Activated T-helper 1 cell treated with anti-CD3 and anti-CD28 coated beads, Interleukin-12 subunit alpha, Interleukin-12 subunit beta, Interleukin-2, Interleukin-4 antibody, amounts not matched to agents 30 ng/mL and 10 ng/mL and 1 ng/mL, durations not matched to agents 14 hours and 24 hours and 36 hours (primary cell): ENCODE measurements at places on chromosomes 16 and 17. TPM values are rescaled to one million over a fixed set of nuclear protein-coding genes. Genes with fewer than 3 reads are reported as not detected.

The PER1 gene
- 36.9 and 37.4 TPM in 2 replicates for total RNA-seq

- H3K27ac ChIP-seq: no peak overlapping the region
- no peaks in the 10 kb centered on the region for H3K4me1 ChIP-seq
- no peak for DNase-seq
- no peaks in the 10 kb centered on the region for H3K36me3 ChIP-seq
- no peaks in the 10 kb centered on the region for H3K27me3 ChIP-seq
- H3K4me3 ChIP-seq: no peak overlapping the region
Observed at GRCh38 chr16:55101026-55101425, 170.4 kb downstream of the IRX5 start.

DNA sequence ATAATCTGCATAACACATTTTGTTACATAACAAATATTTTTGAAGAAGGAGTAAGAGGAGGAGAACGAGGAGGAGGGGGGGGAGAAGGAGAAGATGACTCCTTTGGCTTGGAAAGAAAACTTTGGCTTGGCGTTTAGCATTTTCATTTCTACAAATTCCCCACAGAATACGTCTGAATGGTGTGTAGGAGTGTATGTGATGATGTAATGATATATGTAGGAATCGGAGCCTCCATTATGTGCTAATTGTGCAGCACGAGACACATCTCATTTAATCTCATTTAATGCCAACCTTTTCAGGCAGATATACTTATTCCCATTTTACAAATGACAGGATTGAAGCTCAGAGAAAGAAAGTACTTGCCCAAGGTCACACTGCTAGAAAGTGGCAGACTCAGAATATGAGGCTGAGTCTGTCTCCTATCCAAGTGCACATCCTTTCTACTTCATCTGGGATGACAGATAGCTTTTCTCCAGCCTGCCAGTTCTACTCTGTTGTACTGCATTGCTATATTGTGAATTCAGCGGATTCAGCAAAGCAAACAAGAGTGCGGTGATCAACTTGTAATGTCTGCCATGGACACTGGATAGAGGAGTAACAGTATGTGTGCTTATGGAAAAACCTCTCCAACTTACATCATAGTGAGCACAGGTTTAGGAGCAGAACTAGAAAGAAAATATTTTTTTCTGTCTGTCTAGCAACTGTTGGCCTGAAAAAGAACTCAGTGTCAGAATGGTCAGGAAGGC lies 10.4 kb upstream of the SLC47A2 start:
- H3K27ac ChIP-seq: no peak overlapping the region
- no peak overlapping the region for H3K4me3 ChIP-seq

DNA sequence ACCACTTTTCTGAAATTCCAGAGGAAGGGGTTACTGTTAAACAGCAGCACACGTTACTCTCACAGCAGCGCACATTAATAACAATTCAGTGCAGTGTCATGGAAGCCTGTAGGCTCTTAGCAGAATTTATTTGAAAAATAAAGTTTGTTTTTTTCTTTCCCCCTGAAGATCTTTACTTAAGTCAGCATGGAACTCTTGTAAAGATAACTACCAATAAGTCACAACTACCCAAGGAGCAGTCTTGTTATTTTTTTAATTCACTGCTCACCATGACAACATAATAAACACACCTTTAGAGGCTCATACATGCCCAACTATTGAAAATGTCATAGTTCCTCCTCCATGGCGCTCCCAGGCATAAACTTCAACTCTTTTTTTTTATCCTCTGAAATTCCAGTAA lies 31.8 kb upstream of the PSMD7 start:
- peaks cover 5% of the 10 kb centered on the region for H3K27me3 ChIP-seq
- no peaks in the 10 kb centered on the region for H3K36me3 ChIP-seq
- H3K4me1 ChIP-seq: no peaks in the 10 kb centered on the region
- no peak overlapping the region for H3K4me3 ChIP-seq
- DNase-seq: no peak
